ENCODE measurements at places on chromosomes 5 and 9.

DNA sequence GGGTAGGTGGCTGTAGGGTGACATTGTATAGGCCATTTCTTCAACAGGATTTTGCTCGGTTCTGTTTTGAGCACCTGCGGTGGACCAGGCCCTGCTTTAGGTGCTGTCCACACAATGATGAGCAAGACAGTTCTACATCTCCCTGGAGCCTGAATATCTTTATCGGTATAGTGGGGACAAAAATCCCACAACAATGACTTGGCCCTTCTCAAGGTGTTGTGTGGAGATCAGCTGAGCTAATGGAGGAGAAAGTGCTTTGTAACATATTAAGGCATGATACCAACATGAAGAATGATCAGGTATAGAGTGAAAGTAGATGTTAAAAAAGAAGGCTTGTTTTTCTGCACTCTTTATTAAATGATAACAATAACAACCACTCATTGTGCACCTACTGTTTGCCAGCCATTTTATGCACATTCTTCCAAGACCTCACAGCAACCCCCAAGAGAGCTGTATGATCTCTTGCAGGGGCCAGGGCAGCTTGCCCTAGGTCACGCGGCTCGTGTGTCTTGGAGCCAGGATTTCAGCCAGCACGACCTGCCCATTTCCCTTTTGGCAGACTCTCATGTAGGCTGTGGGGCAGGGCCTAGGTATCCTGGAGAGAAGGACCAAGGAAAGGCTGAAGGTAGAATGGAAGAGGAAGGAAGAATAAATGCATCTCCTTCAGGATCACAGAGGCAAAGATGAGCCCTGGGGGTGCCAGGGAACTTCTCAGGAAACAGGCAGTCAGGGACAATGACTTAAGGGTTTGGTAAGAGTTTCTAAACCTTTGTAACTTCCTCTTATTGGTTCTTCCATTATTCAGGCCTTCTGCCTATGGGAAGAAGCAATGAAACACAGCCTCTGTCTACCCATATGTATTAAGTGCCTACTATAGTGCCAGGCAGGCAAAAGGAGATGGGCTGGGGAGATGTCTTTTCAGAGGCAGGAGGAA is 50.0 kb upstream of the PPARGC1B start:
- no peak for DNase-seq

GRCh38 chr5:164680812-164681520 is 1175.5 kb downstream of the MAT2B start:
- no peak for DNase-seq

DNA sequence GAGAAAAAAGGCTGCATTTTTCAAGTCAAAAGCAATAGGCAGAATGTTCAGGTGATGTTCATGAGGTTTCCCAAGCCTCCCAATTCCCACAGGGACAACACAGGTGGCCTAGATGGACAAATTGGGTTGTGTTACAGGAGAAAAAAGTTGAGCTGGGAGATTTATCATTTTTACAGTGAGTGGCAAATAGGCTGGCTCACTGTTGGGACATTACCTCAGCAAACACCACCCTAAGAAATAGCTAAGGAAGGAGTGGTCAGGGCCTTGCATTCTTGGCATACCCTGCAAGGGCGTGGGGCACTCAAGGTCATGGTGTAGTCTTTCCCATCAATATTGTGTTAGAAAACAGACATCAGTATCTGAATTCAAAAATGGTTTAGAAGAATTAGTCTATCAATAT is 23.3 kb upstream of the CPLANE1 start:
- no peak for DNase-seq

- no peak for DNase-seq
Observed at GRCh38 chr9:32345243-32345642, 39.2 kb upstream of the ACO1 start.

DNA sequence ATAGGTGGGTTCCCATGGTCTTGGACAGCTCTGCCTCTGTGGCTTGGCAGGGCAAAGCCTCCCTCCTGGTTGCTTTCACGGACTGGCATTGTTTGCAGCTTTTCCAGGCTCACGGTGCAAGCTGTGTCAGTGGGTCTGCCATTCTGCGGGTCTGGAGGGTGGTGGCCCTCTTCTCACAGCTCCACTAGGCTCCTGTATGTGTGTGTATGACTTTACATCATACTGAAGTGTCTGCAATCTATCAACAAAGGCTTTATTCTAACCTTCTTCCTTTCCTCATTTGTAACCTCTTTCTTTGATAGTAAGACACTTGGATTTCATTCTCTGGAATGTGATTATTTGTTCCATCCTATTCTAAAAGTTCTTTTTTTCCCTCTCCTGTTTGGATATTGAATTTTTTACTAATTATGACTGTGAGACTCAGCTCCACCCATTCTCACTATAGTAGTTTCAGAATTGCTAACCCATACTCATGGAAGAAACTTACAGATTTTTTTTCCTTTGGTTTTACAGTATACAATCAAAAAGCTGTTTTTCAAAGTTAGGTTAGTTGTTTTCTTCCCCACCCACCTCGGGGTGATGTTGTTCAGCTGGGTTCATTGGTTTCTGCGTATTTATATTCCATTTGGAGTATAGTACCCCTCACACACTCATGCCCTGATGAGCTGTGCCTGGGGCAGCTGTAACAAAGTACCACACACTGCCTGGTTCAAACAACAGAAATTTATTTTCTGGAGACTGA is 144.6 kb upstream of the OTULINL start:
- no peak for DNase-seq

DNA sequence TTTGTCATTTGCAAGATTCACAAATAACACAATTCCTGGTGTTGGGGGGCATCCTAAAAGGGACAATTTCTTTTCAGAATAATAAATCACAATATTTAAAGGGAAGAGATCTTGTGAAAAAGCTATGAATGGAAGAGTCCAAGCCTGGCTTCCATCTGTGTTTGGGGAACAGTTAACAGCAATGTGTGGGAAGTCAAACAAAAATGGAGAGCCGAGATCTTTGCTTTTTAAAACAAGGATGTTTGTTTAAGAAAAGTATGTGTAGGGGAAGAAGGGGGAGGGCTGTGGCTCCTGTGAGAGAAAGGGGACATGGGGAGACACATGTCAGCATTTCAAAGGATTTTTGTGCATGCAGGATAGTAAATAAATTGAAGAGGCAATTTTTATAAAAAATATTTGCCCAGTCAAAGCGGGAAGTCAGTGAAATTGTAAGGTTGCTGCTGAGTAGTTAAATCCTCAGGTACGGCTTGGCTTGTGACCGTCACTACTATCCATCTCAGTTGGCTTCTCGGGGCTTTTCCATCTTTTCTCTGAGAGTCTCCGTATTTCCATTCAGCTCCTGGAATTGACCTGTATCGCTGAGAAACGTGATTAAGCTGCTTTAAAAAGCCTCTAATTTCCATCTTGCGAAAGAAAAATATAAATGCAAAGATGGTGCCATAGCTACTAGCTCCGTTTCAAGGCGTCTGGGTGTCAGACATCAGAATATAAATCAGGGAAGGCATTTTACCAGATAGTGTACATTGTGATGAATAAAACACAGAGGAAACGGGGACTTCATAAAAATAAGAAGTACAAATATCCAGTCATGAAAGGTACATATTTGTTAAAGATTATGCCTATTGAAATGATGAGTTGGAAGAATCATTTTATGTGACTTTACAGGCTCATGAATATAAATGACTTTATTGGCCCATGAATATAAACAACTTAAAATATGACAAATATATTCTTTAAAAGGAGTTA is 52.9 kb upstream of the VCAN start:
- no peak for DNase-seq

DNA sequence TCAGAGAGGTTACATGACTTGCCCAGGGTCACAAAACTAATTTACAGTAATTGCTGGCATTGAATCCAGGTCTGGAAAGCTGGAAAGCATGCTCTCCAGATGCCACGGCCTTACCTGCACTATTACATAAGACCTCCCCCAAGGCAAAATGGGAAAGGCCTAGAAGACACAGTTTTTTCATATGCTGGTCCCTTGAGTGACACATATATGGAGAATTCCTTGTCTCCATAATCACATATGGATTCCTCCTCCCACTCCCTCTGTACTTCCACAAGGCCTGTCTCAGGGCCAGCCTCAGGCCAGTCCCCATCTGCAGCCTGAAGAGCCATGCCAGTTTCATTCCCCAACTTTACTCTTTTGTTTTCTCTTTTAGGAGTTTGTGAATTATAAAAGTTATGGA is 28.6 kb upstream of the MEIKIN start:
- DNase-seq: no peak

- DNase-seq: no peak
Observed at GRCh38 chr5:104635227-104635626, 1072.6 kb upstream of the NUDT12 start.

- no peak for DNase-seq
Observed at GRCh38 chr9:84166891-84167290, 173.7 kb downstream of the SLC28A3 start.

- no peak for DNase-seq
Observed at GRCh38 chr5:110085826-110086225, 396.1 kb downstream of the MAN2A1 start.

GRCh38 chr9:114028646-114029045 is 49.5 kb downstream of the AMBP start:
- DNase-seq: no peak

- peak; percentile 4 for DNase-seq
Observed at GRCh38 chr9:25310961-25311360, 367.3 kb downstream of the TUSC1 start.

DNA sequence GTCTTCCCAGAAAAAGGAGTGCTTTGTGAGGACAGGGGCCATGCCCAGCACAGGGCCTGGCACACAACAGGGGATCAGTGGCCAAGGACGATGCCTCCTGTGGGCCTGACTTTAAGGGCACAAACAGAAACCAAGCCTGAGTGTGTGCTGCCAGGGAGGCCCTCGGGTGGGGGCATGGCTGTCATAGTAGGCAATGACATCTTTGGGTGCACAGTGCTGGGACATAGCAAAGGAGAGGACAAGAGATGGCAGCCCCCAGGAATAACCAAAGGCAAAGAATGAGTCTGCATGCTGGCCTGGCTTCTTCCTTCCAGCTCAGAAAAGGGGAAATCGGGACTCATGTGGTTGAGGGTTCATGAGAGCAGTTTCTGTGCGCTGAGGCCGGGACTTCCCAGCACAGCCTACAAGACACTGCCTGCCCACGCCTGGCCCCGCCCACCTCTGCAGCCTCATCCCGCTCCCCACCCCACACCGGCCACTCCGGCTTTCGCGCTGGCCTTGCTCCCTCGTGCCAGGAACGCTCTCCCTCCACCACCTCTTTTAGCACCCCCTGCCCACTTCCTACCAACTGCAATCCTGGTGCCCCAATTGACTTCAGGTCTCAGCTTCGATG is 13.8 kb upstream of the LHX2 start:
- no peak for DNase-seq

- DNase-seq: no peak
Observed at GRCh38 chr9:21848615-21849014, 46.2 kb downstream of the MTAP start.

DNA sequence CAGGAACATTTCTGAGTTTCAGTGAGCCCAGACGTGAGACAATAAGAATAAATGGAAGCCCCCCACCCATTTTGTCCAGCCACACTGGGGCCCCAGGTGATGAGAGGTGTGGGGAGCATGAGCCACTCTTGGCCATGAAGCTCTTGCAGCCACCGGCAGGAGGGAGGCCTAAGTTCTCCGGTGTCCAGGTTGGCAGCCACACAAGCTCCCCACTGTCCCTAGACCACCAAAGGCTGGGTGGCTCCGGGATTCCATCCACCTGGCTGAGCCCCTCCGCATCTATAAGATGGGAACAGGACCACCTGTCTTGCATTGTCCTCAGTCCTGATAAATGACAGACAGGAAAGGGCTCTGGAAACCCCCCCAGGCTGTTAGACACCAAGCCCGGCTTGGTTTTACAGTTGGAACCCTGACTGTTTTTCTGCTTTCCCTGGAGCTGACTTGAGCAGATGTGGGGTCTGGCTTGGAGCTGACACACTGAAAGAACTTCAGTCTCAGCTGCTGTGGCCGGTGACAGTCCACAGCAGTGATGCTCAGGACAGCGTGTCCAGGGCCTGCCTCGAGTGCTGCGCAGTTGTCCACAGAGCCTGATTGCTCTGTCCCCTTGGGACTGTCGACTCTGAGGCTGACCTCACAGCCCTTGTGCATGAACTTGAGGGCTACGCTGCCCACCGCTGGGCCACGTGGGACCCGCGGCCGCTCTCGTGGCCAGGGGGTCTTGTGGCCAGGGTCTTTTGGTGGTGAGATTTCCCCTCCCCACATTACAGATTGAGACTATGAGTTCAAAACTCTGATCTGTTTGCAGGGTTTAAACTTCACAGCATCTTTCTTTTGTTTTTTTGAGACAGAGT is 74.8 kb downstream of the PSMB7 start:
- no peak for DNase-seq

DNA sequence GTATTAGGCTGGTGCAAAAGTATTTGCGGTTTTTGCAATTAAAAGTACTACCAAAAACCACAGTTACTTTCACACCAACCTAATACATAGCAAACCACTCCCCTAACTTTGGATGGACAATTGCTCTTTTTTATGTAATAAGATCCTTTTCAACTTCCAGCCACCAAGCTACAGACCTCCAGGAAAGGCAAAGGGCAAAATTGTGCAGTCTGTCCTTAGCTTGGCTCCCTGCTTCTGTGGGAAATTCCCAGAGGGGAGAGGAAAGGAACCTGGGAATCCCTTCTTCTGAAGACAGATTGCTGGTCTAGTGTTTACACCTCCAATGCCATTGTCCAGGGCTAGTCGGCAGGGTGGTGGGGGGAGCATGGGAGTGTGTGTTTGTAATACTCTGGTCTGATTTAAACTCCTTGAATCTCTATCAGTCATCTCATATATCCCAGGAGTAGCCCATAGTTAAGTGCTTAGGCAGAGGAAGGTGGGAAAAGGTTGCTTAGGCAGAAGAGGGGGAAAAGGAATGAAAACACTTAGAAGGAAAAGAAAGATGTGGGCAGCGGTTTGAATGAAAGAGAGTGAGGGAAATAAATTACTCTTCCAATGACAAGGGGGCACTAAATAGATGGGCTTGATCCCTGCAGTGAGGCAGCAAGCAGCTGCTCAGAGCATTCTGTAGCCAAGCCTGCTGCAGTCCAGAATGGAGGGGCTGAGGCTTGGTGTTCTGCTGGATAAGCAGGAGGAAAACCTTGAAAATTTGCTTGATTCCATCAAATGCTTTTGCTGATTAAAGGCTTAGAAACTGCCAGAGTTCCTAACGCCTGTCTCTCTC is 86.9 kb upstream of the MAP1B start:
- DNase-seq: no peak

DNA sequence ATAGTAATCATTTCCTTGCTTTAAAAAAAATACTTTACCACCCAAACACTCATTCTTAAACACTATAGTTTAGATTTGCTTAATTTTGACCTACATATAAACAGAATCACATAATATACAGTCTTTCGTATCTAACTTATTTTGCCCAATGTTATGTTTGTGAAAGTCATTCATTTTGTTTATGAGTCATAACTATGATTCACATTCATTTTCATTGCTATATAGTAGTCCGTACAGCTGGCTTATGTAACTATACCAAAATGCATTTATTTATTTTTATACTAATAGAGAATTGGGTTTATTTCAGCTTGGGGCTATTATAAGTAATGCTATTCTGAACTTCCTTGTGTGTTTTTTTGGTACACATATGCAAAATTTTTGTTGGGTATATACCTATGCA is 33.9 kb upstream of the FOXI1 start:
- DNase-seq: no peak

Data from NCI-H446 (cell line).